ENCODE measurements at places on chromosomes 1 and 21.

GRCh38 chr1:232316864-232317263 lies 313.1 kb downstream of the SIPA1L2 start:
- ATAC-seq = no peak

- no peak for ATAC-seq
These were observed 28.4 kb downstream of the SLC19A1 start for GRCh38 chr21:45513741-45514310.

GRCh38 chr1:95532335-95532734 lies 298.3 kb downstream of the RWDD3 start:
- ATAC-seq = no peak

- no peak for ATAC-seq
These were observed 176.4 kb downstream of the MIS18A start for GRCh38 chr21:32102426-32102825.

GRCh38 chr21:33127154-33127867 lies 57.4 kb downstream of the OLIG1 start:
- peak; percentile 51 for ATAC-seq

- no peak for ATAC-seq
These were observed 1795.5 kb downstream of the MRPL39 start for GRCh38 chr21:23811805-23812204.

- no peak for ATAC-seq
These were observed 29.8 kb upstream of the TADA1 start for GRCh38 chr1:166905900-166906299.

DNA sequence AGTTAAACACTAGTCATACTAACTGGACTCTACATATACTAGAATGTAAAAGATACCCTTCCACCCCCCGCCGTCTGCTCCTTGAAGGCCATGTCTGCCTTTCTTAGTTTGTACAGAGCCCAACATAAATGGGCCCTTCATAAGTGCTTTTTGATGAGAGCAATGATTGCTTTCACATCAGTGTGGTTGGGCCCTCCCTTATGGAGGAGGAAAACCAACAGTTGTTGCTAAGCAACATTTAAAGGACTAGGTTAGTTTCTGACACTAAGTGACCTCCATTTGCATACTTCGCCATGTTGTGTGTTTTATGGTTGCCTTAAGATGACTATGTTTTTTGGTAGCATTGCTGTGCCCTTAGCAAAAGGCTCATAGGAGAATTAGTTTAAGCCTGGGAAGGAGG lies 182.0 kb upstream of the SGIP1 start:
- ATAC-seq = peak; percentile 30

DNA sequence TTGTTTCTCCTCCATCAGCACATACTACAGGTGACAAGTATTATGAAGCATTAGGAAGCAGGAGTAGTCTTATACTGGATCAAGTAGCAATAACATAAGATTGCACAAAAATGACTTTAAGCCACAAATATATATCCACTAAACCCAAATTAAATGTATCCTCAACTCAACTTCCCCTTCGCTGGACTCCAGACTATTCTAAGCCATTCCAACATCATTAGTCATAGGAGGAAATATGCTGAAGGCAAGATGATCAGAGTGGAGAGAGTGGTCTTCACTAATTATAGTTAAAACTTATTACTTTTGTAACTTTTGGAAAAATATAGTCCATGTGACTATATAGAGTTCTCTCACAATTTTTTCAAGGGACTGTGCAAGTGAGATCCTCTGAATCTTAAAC lies 390.7 kb upstream of the ZP4 start:
- ATAC-seq = no peak

DNA sequence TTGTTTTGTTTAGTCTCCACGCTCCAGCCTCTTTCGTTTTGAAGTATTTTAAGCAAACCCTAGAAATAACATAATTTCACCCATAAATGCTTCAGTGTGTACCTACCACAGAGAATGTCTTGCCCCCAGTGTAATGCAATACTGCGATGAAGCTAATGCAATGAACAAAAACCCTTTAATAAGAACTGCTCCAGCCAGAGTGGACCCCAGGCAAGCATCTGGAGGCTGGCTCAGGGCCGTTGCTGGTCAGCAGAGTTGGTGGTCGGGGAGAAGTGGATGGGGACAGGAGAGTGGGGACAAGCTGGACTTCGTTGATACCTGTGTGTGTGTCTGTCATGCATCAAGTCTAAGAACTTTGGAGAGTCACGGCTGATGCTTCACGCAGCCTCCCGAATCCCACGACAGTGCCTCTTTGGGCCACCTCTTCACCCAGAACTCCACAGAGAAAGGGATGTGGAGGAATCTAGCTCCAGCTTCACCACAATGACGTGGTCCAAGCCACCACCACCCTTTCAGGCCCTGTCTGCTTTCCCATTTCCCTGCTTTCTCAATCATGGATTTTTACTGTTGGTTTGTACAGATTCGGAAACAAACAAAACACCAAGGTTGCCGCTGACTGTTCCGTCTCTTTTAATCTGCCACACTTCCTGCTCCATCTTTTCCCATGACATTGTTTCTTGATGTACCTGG lies 108.6 kb upstream of the ERRFI1 start:
- no peak for ATAC-seq

DNA sequence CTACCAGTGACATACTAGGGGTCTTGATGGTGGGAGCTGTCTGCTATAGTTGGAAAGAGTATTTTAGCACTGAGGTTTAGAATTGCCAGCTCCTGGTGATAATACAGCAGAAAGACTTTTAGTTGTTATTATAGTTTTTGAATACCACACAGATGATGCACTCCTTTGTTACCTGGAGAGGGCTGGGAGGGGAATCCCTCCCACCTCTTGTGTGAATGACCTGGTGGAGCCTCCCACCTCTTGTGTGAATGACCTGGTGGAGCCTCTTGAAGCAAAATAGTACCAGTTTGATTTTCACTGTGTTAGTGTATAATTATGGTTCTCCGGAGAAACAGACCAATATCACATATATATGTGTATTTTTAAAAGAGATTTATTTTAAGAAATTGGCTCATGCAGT lies 3.3 kb downstream of the DISP1 start:
- no peak for ATAC-seq

GRCh38 chr1:242674951-242675645 lies 150.6 kb upstream of the PLD5 start:
- ATAC-seq = no peak

GRCh38 chr1:56583957-56584468 lies 4.7 kb upstream of the PLPP3 start:
- no peak for ATAC-seq

DNA sequence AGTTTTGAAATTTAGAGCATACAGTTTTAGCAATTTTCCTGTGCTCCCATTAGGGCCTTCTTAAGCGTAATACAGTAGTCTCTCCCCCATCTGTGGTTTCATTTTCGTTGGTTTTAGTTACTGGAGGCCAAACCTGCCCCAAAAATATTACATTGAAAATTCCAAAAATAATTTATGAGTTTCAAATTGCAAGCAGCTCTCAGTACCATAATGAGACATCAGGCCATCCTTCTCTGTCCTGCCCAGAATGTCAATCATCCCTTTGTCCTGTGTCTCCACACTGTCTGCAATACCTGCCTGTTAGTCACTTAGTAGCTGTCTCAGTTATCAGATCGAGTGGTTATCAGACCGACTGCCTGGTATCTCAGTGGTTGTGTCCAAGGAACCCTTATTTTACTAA lies 45.4 kb downstream of the ADSS2 start:
- ATAC-seq = no peak

- ATAC-seq = no peak
These were observed 35.4 kb downstream of the AK2 start for GRCh38 chr1:33001282-33001681.

GRCh38 chr1:203299169-203299568 lies 6.2 kb upstream of the BTG2 start:
- no peak for ATAC-seq

- ATAC-seq = no peak
These were observed 148.2 kb upstream of the COL11A1 start for GRCh38 chr1:103256490-103256889.

DNA sequence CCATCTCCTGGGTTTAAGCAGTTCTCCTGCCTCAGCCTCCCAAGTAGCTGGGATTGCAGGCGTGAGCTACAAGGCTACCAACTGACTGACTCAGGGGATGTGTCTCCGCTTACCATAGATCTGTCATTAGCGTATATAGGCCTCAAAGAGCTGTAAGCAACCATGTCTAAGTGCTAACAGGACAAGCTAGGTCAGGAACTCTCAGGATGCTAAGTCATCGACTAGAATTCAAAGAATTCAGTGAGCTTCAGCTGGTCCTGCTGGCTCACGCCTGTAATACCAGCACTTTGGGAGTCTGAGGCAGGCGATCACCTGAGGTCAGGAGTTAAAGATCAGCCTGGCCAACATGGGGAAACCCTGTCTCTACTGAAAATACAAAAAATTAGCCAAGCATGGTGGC lies 29.5 kb downstream of the CAPN2 start:
- no peak for ATAC-seq

- peak; percentile 48 for ATAC-seq
These were observed 235.3 kb downstream of the FAF1 start for GRCh38 chr1:50724626-50725286.

DNA sequence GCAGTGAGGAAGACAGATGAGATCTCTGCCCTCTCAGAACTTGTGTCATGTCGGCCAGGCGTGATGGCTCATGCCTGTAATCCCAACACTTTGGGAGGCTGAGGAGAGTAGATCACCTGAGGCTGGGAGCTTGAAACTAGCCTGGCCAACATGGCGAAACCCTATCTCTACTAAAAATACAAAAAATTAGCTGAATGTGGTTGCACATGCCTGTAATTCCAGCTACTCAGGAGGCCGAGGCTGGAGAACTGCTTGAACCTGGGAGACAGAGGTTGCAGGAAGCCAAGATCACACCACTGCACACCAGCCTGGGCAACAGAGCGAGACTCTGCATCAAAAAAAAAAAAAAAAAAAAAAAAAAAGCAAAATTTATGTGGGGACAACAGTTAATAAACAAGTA lies 40.9 kb upstream of the RALGPS2 start:
- no peak for ATAC-seq

DNA sequence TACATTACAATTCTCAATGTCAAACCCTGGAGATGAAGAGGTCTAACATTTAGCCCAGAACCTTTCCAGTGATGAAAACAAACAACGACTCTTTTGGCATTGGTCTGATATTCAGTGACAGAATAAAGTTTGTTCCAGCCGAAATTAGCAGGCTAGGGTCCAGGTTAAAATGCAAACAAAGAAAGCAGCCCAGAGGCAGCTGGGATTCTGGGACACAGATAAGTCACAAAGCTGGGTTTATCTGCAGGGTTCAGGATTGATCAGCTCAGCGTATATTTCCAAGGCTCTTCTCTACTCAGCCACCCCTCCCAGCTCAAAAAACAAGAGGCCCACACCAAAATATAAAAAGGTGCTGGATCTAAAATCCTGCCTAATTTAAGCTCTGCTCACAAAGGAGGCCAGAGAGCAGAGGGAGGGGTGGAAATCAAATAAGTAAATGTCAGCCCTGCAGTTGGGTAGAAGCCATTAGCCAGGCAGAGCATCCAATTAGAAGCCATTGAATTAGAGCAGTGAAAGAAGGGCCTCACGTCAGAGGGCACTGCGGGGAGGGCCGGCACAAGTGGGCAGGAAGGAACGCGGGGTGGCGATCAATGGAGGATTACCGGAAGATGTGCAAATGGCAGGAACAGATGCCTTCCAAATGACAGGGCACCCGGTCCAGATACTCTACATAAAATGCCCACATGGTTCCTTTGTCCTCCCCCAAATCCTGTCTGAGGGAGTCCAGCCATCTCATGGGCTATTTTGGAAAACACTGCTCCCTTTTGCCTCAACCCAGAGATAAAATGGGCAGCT lies 3.2 kb upstream of the KLHDC8A start:
- no peak for ATAC-seq

GRCh38 chr21:46482225-46482845 lies 23.6 kb downstream of the DIP2A start:
- no peak for ATAC-seq

DNA sequence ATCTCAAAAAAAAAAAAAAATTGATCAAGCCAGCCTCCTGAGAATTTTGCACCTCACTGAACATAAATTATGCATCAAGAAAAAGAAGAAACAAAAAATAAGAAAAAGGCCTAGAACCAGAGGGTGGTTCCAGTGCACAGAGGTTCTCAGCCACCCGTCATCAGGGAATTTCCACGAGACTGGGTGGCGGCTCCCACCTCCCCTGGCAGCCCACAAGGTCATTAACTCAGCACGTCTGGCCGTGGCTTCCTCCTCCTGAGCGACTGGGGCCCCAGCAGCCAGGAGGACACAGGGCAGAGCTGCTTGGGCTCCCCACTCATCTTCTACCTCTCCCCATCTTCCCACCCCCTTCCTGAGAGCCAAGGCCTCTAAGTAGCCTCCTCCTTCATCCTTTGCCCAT lies 15.7 kb upstream of the TMEM51 start:
- no peak for ATAC-seq

DNA sequence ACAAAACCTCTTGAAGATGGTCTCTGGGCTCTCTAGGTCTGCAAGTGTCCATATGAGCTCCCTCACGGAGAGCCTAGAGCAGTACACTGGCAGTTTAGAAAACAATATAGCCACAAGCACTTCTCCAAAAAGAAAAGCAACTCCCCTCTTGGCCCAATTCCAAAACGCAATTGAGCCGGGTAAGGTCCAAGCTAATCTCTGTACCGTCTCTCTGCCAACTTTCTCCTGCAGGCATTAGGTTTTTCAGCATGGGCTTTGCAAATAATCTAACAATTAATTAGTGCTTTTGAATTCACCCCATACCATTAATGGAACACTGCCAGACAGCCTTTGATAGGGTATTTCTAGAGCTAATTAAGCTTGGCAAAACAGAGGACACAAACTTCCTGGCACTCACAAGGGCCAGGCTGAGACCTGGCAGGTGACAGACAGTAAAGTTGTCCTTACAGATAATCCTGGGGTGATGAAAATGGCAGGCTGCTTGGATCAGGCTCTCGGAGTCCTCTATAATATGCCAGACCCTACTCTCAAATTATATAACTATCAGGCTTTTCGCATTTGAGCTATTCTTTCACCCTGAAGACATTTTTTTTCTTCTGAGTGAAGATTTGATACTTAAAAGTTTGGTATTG lies 39.8 kb downstream of the TGFBR3 start:
- no peak for ATAC-seq

DNA sequence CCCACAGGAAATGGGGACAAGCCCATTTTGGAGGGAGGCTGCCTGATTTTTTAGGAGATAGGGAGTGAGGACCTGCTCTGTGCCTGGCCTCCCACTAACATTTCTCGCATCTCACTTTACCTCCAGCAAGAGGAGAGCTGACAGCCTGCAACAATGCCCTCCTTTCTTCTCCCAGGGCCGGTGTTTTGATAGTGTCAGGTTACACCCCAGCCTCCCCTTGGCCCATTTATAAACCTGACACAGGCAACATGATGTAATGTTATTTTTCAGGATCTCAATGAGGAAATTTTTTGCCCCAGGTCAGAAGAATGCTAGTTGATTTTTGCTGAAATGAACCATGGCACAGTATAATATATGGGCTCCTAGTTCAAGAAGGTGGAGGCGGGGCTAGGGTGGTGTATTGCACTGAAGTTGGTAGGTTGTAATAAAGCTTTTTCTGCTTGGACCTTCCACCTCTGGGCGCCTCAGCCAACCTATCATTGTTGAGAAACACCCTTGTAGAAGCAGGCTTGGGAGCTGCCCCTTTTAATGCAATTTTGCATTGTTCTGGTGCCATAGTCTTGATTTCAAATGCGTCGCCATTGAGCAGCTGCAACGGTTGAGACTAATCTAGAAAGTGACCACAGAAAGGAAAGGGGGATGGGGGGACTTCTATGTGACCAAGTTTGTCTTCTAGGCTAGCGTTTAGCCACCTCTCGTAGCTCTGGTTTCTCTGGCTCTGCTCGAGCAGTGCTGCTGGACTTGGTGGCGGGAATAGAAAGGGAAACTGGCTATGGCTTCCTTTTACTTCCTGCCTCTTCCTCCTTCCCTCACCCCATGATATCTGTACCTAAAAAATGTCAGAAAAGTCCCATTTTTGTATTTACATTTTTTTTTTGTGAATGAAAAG lies 53.0 kb downstream of the PBX1 start:
- no peak for ATAC-seq

Measured in activated CD4-positive, CD25-positive, alpha-beta regulatory T cell treated with anti-CD3 and anti-CD28 coated beads, Interleukin-2, amount 50 U/mL, for 24 hours (primary cell).